ENCODE measurements at places on chromosomes 5 and 9.

- no peak for DNase-seq
These were observed 225.0 kb downstream of the PBX3 start for GRCh38 chr9:125972012-125972729.

DNA sequence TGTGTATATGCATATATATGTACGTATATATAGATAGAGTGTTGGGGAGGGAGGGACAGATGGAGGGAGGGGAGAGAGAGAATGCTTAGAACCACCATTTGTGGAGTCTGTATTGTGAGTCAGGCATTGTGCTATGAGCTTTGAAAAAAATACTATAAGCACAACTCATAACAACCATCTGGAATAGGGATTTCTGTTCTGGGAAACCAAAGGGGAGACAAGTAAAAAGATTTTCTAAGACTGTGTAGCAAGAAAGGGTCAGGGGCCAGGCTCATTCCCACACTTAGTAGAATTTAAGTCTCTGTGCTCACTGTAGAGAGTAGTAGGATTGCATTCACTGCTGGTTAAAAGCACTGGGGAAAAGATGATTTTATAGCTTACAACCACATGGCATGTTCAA, 202.3 kb upstream of the SGCD start:
- no peak for DNase-seq

DNA sequence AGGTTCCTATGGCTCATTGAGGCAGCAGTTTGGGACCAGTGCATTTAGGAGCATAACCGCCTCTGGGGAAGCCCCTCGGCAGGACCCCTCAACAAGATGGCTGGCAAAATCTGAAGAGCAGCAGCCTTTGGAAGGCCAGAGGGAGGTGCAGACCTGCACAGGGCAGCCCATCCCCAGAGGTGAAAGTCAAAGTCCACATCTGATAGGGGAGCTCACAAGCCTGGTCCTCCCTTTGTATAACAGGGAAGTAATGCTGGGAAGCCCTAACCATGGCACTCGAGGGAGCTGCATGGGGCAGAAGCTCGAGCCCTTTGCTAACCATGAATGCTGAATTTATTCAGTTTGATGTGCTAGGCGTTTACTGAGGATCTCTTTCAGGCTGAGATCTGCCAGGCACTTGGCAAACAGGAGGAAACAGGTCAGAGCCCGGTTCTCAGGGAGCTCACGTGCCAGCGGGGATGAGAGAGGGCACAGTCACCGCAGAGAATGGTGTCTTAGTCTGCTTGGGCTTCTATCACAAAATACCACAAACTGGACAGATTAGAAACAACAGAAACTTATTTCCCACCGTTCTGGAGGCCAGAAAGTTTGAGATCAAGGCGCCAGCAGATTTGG, 114.1 kb downstream of the GABBR2 start:
- no peak for DNase-seq

DNA sequence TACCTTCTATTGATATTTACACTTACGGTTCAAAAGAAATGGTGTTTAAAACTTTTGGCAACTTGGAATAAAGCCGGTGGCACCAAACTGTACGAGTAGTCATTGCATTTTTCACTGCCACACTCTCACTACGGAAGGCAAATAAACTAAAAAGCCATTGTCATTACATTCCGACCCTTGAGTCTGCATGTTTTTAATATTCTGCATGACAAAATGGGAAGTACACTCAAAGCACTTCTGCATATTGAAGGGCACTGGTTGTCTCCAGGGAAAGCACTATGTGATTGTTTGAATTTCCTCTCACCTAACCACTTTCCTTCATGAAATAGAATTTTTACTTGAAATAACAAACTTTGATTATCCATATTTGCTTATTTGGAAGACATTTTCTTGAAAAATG, 426.3 kb downstream of the CETN3 start:
- DNase-seq: no peak

DNA sequence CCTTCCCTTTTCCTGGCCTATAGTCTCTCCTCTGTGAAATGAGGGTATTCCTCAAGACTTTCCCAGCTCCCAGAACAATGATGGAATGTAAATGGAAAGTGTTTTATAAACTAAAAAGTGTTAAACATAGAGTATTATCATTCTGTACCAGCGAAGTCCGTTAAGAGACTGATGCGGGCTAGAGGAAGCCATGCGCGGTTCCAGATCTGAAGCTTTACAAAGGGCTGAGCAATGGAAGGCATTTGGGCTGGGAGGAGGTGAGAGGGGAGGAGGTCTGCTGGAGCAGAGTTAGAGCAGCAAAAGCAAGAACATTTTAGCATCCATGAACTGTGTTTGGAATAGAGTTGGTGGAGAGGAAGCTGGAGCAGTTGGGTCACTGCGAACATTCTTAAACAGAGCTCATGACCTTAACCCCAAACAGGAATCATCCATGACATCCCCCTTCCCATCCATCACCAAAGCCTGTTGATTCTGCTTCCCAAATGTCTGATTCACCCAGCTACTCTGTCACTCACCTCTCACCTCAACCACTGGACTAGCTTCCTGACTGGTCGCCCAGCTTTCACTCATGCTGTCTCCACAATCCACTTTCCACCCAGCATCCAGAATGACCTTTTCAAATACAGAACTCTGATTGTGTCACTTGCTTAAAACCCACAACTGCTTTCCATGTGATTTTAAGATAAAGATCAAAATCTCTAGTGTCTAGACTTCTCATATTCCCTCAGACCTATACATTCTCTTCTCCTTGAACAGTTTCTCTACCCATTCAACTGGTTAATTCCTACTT, 37.1 kb downstream of the CDK5RAP2 start:
- no peak for DNase-seq

- no peak for DNase-seq
These were observed 162.4 kb upstream of the PIK3R1 start for GRCh38 chr5:68053202-68053601.

GRCh38 chr9:79020276-79020675, 551.5 kb upstream of the TLE4 start:
- peak; percentile 94 for DNase-seq

DNA sequence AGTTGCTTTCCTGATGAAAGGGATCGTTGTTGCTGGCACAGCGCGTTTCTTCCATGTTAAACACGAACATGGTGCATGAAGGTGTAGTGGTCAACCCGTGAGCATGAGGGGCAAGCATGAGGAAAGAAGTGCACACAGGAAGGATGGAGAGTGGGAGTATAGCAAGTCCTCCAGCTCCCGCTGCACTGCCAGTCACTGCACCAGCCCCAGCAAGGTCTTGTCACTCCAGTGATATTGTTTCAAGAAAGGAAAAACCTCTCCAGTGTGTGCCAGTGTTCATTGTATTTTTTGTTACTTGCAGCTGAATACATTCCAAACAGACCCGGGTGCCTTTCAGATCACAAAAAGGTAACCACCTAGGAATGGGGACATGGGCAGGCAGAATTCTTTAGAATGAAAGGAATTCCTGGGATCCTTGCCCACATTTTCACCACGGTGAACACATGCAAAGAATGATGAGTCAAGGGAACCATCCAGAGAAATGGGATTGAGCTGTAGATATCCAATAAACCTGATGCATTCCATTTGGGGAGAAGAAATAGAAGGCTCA, 186.3 kb downstream of the AOPEP start:
- no peak for DNase-seq

GRCh38 chr9:137403269-137403668, 19.7 kb downstream of the EXD3 start:
- no peak for DNase-seq

- no peak for DNase-seq
These were observed 119.6 kb upstream of the RANBP3L start for GRCh38 chr5:36421256-36421655.

- peak; percentile 19 for DNase-seq
These were observed 41.6 kb downstream of the MYO10 start for GRCh38 chr5:16894236-16895057.

GRCh38 chr5:109192555-109193281, 217.1 kb downstream of the PJA2 start:
- no peak for DNase-seq

DNA sequence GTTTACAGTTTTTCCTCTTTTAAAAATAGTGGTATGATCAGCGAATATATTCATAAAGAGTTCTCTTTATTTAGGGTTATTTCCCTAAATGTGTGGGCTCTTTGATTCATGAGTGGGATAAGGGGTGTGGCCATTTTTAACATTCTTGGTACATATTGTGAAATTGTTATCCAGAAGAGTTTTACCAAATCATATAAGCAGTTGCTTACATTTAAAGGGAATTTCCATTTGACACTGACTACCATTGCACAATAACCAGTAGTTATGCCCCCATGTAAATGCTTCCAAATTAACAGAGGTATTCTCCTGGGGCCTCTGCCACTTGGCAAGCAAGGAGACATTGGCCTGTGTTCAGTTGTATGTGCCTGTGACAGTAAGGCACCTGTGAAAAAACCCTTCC, 27.2 kb downstream of the SLC25A48 start:
- no peak for DNase-seq

- DNase-seq: no peak
These were observed 143.3 kb downstream of the GABBR2 start for GRCh38 chr9:98565152-98566135.

- DNase-seq: no peak
These were observed 16.2 kb downstream of the PCDH12 start for GRCh38 chr5:141941779-141942178.

DNA sequence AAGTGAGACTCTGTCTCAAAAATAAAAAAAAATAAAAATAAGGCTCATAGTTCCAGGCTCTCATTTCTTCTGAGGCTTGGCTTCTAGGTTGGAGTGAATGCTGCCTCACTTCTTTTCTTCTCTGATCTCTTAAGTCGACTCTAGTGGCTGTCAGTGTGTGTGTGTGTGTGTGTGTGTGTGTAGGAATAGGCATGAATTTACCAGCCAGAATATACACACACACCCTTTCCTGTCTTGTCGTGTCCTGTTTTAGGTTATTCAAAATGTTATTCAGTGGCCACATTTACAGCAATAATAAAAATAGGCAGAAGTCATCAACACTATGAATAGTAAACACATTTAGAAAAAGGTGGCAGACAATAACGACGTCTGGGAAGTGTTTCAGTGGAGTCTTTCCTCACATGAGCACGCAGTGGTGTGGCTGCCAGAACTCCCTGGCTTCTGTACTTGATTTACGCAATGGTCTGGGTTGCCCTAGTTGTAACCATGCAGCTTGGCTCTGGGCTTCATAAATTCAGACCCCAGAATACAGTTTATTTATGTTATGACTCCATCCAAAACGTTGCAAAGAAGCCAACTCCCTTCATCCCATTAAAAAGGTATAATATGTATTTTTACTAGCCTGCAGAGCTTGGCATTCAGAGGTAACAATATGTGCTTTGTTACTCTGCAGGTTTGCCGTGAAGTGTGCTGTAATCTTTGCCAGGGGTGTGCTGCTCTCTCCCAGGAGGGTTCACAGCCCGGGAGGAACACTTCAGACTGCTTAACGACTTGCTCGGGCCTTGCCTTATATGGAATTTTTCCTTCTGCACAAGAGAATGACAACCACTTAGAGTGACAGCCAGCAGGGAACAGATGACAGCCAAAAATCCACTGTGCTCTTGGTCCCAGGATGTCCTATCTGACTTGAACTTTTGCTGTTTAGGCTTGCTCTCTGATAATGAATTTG, 34.4 kb upstream of the PALM2AKAP2 start:
- peak; percentile 33 for DNase-seq

DNA sequence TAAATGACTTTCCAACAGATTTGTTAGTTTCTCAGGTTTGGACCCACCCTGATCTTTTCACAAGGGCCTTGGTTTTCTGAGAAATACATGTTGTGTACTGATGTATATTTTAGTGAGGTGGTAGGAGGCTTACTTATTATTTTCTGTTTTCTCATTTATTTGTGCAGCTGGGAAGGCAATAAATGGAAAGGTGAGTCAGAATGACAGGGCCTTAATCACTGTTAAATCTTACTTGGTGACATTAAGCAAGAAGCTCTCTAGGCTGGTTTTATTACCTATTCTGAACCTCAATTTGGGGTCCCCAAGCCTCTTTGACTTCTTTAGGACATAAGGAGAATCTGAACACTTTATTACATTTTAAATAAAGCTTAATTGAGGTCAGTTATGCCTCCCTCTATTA, 214.0 kb upstream of the DAB2 start:
- no peak for DNase-seq

- DNase-seq: no peak
These were observed 1108.3 kb upstream of the DMAC1 start for GRCh38 chr9:8907868-8908267.

DNA sequence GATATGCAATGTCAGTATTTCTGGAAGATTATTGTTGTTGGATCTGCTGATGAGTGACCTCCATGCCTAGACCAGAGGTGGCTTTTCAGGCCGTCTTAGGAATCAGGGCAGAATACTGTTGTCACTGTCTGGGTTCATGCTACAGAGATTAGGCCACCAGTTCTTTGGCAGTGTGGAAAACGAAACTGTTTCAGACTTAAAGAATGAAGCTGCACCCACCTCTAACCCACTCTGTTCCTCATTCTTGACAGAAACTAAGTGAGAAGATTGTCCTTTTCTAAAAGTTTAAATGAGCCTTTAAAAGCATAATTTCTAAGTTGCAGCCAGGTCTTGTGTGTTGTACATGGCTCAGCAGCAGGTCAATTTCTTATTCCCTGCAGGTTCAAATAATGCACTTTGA, 444.3 kb downstream of the ENC1 start:
- DNase-seq: no peak

DNA sequence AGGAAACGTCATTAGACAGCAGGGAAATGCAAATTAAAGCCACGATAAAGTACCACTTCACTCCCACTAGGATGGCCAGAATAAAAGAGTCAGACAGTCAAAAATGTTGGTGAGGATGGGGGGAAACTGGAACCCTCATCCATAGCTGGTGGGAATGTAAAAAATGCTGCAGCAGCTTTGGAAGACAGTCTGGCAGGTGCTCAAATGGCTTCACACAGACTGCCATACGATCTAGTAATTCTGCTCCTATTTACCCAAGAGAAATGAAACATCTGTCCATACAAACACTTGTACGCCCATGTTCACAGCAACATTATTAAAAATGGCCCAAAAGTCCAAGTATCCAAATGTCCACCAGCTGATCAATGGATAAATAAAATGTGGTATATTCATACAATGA, 158.9 kb upstream of the PHYKPL start:
- no peak for DNase-seq

GRCh38 chr5:86749841-86750240, 132.1 kb downstream of the COX7C start:
- DNase-seq: no peak

- DNase-seq: no peak
These were observed 75.4 kb upstream of the CDKN2B start for GRCh38 chr9:22084336-22085035.

GRCh38 chr9:115980502-115980901, 173.1 kb upstream of the PAPPA start:
- no peak for DNase-seq

DNA sequence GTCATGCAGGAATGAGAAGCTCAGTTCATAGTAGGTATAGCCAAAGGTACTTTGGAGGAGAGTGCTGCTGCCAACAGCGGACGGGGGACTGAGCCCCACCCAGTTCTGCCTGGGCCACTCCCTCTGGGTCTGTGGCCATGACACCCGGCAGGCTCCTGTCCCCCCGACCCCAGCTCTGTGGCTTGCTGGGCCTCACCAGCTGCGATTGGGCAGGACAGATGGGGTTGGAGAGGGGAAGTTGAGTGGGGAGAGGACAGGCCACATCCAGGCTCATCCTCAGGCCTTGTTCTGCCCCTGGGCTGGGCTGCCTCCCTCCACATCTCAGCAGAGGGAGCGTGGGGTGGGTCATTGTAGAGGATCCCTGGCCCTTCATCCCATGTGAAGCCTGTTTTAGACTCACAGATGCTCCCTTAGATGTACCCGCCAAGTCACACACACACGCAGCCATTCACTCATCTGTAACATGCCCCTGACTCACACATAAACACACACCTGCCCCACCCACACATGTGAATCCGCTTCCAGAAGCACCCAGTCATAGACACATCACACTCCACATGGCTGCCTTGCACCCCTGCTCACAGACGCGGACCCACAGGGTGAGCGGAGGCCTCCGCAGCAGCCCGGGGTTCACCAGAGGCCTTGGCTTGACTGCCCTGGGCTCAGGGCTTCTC, 48.8 kb downstream of the NTNG2 start:
- DNase-seq: no peak

Measured in NCI-H1105 (cell line).